ENCODE measurements at places on chromosomes 7 and 10.

DNA sequence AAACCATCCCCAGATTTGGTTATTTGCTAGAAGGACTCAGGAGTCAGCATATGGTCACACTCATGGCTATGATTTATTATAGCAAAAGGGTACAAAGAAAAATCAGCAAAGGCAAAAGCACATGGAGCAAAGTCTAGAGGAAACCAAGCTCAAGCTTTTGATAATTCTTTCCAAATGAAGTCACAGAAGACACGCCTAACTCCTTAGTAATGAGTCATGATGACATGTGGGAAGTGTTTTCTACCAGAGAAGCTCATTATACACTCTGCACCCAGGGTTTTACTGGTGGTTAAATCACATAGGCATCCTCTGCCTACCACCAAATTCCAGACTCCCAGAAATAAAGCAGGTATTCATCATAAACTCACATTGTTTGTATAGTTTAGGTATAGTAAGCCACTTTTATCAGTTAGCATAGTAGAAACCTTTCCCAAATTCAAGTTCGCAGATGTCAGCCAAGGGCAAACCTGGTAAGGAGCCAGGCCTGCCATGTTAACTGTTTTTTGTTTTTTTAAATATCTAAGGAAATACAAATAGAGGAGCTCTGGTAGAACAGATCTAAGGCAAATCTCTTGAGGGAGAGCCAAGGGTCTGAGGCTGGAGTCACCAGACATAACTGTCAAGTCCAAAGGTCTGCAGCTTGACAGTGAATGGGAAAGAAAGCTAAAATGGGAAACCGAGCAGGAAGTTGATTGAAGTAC is 15.4 kb upstream of the HIBADH start:
- DNase-seq = no peak

DNA sequence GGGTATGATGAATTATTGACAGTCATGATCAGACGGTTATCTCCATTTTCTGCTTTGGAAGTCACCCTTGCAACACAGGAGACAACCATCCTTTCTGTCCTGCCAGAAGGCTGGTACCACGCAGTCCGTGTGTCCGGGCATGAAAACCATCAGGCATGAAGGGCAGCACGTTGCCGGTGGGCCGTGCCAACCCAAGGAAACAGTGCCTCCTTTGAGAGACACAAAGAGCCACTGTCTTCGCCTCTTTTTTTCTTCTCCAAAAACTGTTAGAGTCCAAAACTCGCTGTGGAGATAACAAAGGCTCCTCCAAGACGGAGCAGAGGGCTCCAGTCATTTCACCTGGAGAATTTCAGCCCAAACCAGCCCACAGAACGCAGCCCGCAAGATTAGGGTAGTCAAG is 60.4 kb upstream of the ARHGAP21 start:
- DNase-seq = no peak

GRCh38 chr7:137110091-137110509 is 233.4 kb downstream of the PTN start:
- no peak for DNase-seq

DNA sequence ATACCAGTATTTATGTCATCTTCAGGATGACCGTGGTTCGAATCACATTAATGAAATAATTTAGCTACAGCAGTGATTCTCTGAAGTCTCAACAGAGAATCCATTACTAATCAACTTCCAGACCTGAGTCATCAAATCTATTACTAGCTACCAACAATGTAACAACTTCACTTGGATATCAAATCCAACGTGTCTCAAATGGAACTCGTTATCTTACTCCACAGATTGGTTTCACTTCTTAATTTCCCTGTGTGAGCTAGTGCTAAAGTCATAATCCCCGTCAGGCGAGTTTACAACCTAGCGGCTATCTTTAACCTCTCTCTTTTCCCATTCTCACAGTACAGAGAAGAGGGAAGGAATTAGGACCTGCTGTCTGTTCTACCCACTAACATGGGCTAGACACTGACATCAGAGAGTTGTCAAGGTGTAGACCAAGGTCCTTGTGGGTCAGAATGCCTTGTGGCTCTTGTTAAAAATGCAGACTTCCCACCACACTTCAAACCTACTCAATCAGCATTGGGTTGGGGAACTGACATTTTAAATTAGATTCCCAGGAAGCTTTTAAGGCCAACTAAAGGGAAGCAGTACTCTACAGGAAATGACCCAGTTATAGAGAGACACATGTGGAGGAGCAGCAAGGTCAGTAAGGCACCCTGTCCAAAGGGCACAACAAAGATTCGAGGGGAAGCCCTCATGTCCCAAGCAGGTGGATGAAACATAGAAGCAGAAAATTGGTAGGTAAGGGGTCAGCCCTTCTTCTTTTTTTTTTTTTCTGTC is 57.3 kb upstream of the GSAP start:
- no peak for DNase-seq

GRCh38 chr7:136956232-136956631 is 87.8 kb downstream of the CHRM2 start:
- no peak for DNase-seq

DNA sequence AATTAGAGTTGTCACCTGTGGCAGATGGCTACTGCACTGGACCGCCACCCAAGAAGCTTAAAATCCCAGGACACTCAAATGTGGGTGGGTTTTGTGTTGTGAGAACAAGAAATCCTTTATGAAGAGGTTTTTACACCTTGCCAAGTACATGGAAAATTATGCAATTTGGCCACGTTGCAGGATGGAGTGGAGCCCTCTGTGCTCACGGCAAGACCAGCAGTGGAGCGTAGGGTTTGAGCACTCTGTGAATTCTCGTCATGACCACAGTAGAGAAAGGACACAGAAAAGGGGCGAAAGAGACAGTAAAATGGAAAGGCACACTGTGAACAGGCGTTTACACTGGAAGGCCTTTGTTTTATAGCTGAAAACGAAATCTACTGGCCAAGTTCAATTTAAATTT is 222.6 kb downstream of the ADARB2 start:
- no peak for DNase-seq

- no peak for DNase-seq
Observed at GRCh38 chr7:129457101-129457500, 22.9 kb downstream of the STRIP2 start.
